AG04450 (cell line): ENCODE measurements at places on chromosomes 2 and 18. TPM values are rescaled to one million over a fixed set of nuclear protein-coding genes. Genes with fewer than 3 reads are reported as not detected.

GRCh38 chr2:101698844-101699754 lies 1.6 kb downstream of the MAP4K4 start:
- DNase-seq, result no peak

CCDC102B gene
- 4.0 and 4.6 TPM in 2 replicates for polyA plus RNA-seq

- DNase-seq, result no peak
These were observed 24.3 kb downstream of the RHOB start for GRCh38 chr2:20471148-20471547.

PLEK gene
- polyA plus RNA-seq, result 0.06 TPM in 2 replicates

- no peak for DNase-seq
These were observed 146.1 kb upstream of the OTOS start for GRCh38 chr2:240286596-240286995.

DNA sequence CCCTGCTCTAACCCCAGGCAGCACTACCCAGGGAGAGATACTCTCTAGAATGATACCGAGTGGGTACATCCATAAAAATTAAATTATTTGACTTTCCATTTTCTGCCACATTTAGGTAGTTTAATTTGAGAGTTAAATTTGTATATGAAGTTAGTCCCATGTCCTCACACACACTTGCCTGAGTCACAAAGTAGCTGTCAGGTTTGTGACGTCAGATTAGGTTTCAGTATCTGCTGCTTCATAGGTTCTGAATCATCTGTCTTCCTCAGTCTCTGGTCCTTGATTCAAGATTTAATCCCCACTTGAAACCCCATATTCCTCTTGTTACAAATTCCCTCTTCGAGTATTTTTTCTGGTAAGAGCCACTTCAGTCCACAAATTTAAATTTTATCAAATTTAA lies 738.6 kb upstream of the FAM98A start:
- DNase-seq, result no peak

SCG2 gene
- polyA plus RNA-seq, result 1.5 and 1.8 TPM in 2 replicates
